Activated CD4-positive, alpha-beta T cell treated with anti-CD3 and anti-CD28 coated beads, Interleukin-2, amount 50 U/mL, for 4 hours (primary cell): ENCODE measurements at places on chromosomes 13 and 19.

DNA sequence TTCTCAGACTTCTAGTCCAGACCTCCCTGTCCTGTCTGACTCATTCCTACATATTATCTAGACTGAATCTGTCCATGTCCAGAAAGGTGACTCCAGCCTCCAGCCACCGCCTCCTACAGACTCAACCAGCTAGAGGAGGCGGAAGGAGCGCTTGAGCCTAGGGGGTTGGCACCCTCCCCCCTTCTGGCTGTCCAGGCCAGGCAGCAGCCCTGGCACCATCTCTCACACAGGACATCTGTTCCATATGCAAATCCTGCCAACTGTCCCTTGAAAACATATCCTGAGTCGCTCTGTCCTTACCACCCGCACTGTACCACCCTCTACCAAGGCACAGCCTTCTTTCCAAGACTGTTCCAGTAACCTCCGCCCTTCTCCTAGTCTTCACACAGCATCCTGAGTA lies 150.7 kb upstream of the WASF3 start:
- DNase-seq: no peak

- DNase-seq: no peak
Measured at GRCh38 chr13:51724721-51725120, 79.2 kb downstream of the DHRS12 start.

DNA sequence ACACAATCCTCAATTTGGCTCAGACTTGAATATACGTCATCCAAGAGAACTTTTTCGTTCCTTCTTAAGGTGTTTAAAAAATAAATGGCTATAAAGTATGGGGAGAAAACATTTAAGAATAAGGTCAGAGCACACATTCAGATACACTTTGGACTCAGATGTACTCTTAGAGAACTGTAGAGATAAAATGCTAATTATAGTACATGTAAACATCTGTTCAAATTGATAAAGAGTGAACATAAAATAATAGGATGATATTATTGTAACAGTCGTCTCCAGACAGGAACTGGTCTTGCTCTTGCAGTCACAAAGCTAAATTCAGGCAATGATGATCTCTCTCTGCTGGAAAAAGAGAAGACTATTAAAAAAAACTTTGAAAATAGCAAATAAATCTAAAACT lies 91.4 kb downstream of the RBM26 start:
- no peak for DNase-seq

DNA sequence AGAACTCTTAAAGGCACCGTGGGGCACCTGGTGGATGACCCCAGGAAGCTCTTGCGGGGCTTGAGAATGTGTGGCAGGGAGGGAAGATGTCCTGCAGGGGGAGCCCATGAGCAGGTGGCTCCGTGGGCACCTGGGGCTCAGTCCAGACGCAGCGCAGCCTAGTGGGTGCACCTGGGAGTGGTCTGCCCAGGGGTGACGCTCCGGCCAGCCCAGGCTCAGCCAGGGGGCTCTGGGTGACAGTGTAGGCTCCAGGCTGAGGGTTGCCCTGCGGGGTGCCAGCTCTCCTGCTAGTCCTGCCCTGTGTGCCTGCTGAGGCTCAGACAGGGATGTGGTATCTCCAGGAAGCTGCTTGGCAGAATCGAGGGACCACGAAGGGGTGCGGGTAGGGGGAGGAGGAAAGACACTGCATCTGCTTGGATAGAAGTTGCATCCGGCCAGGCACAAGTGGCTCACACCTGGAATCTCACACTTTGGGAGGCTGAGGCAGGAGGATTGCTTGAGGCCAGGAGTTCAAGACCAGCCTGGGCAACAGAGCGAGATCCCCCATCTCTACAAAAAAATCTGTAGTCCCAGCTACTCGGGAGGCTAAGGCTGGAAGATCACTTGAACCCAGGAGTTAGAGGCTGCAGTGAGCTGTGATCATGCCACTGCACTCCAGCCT lies 15.0 kb upstream of the PGLS start:
- peak; percentile 74 for DNase-seq

DNA sequence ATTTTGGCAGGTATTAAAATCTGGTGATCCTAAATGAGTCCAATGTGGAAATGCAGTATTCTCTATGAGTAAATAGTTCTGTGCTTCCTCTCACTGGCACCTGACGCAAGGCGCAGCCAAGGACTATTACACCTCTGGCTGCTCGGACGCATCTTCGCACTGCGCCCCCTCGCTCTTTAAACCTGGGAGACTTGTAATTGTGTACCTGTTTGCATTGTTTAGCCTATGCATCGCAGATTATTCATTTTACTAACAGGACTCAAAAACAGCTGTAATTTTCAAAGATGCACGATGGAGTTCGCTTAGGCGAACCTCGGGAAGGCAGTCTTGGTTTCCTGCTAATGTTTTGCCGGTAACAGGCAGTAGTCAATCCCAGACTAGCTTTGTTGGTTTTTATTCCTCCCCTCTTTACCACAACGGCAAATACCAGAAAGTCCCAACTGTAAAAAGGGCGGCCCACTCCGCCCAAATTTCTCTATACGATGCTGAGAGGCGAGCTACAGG lies 113.2 kb downstream of the KCNRG start:
- DNase-seq: no peak

DNA sequence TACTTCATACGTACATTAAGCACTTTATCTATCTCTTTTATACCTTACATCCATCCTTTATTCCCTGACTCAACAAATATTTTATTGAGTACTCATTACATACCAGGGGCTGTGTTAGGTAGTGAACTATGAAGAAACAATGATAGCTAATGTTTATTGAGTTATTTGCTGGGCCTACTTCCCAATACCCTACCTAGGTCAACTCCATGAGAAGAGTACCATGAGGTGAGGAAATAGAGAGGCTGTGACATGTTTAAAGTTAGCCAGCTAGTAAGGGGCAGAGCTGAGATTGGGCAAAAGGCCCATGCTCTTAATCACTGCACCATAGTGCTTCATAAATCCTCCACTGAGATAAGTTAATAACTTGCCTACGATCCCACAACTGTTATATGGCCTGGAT lies 79.9 kb downstream of the FREM2 start:
- no peak for DNase-seq

GRCh38 chr19:55683449-55684261 lies 8.6 kb downstream of the EPN1 start:
- no peak for DNase-seq

- DNase-seq: no peak
Measured at GRCh38 chr13:46855166-46855565, 41.7 kb downstream of the HTR2A start.

- DNase-seq: no peak
Measured at GRCh38 chr13:108463340-108463739, 166.1 kb upstream of the MYO16 start.

GRCh38 chr19:46125447-46125846 lies 959 bp upstream of the IGFL3 start:
- no peak for DNase-seq

GRCh38 chr19:28039677-28040381 lies 1173.1 kb downstream of the UQCRFS1 start:
- DNase-seq: no peak

DNA sequence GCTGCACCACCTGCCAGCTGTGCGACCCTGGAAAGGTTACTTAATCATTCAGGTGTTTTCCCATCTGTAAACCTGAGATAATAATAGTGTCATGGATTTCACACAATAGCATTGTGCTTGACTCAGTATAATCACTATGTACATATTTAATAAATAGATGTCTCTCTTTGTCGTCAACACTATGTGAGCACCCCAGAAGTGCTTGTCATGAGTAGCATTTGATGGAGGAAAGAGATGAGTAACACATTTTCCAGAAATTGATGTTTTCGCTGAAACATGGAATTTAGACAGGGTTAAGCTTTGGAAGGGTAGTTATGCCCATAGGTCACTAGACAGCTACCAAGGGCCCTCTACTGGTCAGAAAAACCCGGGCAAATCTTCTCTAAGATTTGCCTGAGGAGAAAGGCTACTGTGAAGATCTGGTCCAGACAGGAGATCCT lies 9.5 kb upstream of the MBNL2 start:
- no peak for DNase-seq

GRCh38 chr13:29877456-29878078 lies 27.1 kb upstream of the UBL3 start:
- no peak for DNase-seq

GRCh38 chr13:29050719-29051118 lies 230.6 kb downstream of the MTUS2 start:
- DNase-seq: no peak

- DNase-seq: no peak
Measured at GRCh38 chr13:28373810-28374209, 121.1 kb downstream of the FLT1 start.
